ENCODE measurements at places on chromosomes 12 and 14.

DNA sequence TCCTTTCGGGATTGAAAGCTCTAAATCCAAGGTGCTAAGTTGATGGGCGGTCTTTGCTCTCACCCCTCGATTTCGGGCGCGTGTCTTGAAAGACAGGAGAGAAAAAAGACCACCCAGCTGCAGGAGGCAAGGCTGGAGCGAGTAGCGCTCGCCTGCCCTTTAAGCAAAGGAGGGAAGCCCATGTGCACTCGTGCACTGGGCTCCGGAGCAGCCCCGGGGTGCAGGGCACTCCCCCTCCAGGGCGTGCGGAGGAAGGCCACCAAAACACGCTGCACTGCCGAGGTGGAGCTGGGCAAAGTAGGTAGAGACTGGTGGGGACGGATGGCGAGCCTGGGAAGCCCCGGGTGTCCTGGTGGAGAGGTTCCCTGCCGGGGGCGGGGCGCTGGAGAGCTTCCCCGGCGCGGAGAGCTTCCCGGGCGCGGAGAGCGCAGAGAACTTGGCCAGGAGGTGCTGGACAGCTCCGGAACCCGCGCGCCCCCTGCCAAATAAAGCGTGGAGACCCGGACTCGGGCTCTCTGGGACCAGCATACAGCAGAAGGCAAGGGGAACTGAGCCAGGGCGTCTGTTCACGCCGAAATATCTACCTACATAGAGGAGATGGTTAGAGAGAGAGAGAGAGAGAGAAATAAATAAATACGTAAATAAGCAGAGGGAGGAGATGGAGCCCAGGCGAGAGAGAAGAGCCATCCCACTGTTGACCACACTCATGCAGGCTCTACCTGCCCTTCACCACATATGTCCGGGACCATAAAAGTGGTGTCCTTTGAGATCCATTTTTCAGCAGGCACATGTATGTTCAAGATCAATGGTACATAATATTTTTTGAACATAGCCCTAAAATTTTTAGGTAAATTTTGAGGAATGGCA lies 662 bp upstream of the NELL2 start:
- no peak for DNase-seq

DNA sequence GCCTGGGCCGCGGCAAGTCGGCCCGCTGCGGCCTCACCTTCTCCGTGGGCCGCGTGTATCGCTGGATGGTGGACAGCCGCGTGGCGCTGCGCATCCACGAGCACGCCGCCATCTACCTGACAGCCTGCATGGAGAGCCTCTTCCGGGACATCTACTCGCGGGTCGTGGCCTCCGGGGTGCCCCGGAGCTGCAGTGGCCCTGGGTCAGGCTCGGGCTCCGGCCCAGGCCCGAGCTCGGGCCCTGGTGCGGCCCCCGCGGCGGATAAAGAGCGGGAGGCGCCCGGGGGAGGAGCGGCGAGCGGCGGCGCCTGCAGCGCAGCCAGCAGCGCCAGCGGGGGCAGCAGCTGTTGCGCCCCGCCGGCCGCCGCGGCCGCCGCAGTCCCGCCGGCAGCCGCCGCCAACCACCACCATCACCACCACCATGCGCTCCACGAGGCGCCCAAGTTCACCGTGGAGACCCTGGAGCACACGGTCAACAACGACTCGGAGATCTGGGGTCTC lies 226.2 kb upstream of the CRY1 start:
- no peak for DNase-seq

DNA sequence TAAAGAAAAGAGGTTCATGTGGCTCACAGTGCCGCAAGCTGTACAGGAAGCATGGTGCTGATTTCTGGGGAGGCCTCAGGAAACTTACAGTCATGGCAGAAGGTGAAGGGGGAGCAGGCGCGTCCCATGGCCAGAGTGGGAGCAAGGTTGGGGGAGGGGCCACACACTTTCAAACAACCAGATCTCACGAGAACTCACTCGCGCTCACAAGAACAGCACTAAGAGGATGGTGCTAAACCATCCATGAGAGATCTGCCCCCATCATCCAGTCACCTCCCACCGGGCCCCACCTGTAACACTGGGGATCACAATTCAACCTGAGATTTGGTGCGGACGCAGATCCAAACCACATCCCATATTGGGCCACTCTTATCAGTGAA lies 80.5 kb downstream of the CCDC92 start:
- DNase-seq, result no peak

GRCh38 chr12:92558215-92558773 lies 144.5 kb upstream of the PLEKHG7 start:
- no peak for DNase-seq

DNA sequence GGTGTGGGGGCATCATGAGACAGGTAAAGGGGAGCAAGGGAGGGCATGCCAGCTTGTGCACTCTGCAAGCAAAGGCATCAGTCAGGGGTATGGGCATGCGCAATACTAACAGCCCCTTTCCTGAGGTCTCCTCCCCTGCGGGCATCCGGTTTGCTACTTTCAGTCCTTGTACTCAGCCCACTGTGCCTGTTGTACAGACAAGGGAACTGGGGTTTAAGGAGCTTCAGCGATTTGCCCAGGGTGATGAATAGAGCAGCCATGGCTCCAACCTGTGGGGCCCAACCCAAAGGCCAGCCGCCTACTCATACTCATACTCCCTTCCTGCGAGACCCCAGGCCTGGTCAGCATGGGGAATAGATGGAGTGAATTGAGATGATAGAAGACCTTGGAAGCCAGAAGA lies 66.7 kb downstream of the GALNT16 start:
- DNase-seq, result no peak

GRCh38 chr14:65080960-65081747 lies 21.2 kb downstream of the MAX start:
- DNase-seq, result no peak

DNA sequence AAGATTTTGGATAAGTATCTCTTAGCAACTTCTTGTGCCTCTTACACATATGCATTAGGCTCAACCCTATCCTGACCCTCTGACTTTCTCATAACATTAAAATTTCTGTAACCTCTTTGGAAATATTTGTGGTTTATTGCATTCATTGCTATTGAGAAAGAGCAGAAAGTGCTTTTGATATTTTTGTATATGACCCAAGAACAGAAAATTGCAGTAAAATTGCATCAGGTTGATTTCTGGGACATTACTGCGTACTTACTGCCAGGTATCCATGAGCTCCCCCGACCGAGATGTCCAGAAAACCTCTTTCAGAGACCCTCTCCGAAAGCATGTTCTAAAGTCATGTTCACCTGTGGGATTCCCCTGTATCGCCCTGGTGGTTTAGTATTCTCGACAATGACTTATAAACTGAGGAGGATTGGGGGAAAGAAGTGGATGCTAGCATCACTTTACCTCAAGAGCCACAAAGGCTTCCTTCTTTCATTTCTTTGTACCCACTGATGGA lies 14.5 kb upstream of the IL22 start:
- DNase-seq, result no peak

GRCh38 chr14:61891170-61891569 lies 128.9 kb downstream of the SNAPC1 start:
- DNase-seq, result peak; percentile 46

DNA sequence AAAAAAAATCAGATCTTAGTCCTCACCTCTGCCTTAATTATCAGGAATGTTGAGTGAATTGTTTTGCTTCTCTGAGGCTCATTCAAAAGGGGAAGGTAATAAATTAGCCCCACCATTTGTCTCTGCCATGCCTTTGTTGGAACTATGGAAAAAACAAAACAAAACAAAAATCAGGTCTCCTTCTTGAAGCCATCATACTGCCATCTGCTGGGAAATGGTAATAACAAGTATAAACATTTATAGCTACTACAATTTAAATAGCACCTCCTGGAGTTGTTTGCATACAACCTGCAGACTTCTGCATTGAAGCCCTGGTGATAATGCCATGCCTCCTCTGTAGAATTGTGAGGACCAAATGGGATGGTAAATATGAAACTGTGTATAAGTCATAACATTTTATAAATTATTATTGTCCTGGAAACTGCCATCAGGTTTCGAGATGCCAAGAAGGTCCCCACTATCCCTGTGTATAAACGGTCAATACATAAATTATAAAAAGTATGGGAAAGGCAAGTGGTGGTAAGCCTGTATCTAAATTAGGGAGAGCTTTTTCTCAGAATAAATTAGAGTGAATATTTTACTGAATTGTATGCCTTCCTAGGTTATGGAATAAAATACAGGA lies 87.2 kb upstream of the FGD4 start:
- DNase-seq, result peak; percentile 65

GRCh38 chr14:34009956-34010355 lies 59.1 kb upstream of the EGLN3 start:
- DNase-seq, result no peak

DNA sequence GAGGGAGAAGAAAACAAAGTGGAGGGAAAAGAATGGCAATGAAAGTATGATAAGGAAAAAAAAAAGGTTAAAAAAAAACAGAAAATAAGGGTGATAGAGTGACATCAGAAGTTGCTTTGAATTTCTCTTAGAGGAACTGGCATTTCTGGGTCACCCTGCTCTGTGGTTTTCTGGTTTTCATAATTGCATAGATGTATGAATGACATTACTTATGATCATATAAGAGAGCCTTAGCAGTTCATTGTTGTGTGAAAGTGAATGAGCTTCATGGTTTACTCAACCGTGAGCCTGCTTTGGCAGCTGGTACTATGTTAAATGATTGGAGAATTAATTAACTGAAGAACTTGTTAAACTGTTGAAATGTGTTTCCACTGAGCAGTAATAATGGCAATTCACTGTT lies 336.4 kb upstream of the FBXO33 start:
- DNase-seq, result no peak

GRCh38 chr12:49339464-49339861 lies 2.5 kb upstream of the C1QL4 start:
- DNase-seq, result no peak

DNA sequence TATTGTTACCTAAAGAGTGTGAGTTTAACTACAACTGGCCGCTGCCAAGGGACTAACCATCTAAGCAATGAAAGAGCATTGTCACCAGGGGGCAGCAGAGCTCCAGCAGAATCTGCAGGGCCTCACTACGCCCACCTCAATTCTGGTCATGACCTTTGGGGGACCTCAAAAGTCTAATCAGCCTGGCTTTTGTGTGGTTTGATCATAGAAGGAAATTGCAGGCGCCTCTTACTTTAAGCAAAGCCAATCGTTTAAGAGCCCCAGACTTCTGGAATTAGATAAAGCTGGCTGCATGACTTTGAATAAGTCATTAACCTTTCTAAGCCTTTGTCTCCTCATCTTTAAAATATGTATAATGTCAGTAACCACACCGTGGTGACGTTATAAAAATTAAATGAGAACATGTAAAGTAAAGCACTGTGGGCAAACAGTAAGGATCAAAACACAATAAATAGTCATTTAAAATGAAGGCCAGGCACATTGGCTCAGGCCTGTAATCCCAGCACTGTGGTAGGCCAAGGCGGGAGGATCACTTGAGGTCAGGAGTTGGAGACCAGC lies 58.6 kb downstream of the TBX3 start:
- DNase-seq, result peak; percentile 17

GRCh38 chr14:60356906-60357550 lies 108.0 kb downstream of the PPM1A start:
- DNase-seq, result no peak

GRCh38 chr12:49925433-49926204 lies 21.9 kb upstream of the FAIM2 start:
- no peak for DNase-seq

GRCh38 chr12:111267144-111267543 lies 101.8 kb downstream of the PHETA1 start:
- no peak for DNase-seq

DNA sequence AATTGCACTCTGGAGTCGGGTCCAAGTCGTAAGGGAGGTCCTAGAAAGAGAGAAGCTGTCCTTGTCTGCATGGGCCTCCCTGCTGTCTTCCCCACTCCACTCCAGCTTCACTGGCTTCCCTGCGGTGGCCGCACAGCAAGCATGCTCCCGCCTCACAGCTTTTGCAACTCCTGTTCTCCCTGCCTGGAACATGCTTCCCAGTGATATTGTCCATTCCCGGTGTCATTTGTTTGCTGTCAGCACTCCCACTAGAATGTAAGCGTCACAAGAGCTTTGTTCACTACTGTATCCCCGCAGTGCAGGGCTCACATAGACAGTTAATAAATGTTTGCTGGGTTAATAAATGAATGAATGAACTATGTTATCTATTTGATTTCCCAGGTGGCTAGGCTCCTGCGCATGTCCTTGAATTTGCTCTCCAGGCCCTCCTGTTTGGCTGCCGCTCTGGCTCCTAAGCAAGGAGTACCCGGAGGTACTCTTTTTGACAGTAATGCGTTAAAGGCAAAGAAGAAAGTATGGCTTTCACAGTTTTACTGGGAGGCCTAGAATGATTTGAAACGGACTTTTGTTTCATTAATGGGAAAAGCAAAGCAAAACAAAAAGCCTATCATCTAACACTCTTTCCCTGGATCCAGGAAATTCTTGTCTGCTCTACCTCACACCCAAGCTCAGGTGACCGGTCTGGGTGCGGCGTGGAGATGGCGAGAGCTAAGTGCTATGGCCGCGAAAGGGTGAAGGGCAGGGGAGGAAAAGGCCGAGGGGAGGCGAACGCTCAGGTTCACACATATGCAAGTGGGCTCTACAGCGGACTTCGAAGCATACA lies 6.2 kb upstream of the SLC7A7 start:
- DNase-seq, result no peak

GRCh38 chr14:104137297-104138097 lies 890 bp upstream of the KIF26A start:
- no peak for DNase-seq

GRCh38 chr14:34971381-34971780 lies 11.4 kb upstream of the SRP54 start:
- DNase-seq, result peak; percentile 63

DNA sequence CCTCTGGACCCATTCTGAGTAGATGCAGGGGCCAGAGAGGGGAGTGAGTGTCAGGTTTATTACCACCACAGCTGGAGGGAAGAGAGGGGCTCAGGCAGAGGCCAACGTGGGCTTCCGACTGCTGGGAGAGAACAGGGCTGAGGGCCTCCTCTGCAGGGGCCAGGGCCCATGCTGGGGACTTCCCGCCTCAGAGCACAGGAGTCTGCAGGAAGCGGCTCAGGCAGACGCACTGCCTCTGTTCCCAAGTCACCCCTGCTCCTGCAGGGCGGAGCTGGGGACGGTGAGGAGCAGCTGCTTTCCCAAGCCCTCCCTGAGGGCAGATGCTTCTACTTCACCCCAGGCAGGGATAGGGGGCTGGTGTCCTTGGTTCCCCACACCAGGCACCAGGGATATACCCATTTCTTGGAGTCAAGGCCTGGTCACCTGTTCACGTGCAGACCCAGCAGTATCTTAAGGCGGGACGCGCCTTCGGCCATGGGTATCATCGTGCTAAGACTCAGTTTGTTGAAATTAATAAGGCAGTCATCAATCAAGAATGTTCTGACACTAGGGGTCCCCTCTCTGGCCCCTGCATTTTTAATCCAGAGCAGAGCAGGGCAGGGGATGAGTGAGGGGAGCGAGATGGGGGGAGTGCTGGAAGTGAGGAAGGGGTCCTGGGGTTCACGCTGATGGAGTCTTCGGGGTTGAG lies 100.0 kb downstream of the PIWIL1 start:
- no peak for DNase-seq

- DNase-seq, result no peak
Measured at GRCh38 chr14:21300892-21301291, 21.0 kb downstream of the RPGRIP1 start.

- DNase-seq, result peak; percentile 43
Measured at GRCh38 chr14:42110167-42110566, 503.5 kb downstream of the LRFN5 start.

Data from bronchial epithelial cell (primary cell).